Astrocyte of the spinal cord (primary cell): ENCODE measurements at places on chromosomes 7 and 10.

GRCh38 chr10:95477175-95477520 lies 84.0 kb downstream of the SORBS1 start:
- DNase-seq, result no peak

DNA sequence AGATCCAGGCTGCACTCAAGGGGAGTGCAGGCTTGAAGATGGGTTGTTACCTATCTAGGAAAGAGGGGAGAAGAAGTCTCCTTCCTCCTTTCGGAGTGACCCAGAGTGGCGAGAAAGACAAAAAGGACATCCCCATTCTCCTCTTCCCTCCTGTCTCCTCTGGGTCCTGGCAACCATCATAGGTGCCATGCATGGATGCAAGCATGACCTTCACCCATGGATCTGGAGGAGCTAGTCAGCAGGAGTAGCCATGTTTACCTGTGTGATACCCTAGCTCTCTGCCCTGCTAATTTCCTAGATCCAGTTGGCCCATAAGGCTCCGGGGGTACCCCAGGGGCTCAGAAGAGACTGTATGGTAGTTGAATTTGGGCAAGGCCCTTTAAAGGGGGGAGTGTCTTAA lies 17.2 kb upstream of the CROT start:
- DNase-seq, result peak; percentile 39

DNA sequence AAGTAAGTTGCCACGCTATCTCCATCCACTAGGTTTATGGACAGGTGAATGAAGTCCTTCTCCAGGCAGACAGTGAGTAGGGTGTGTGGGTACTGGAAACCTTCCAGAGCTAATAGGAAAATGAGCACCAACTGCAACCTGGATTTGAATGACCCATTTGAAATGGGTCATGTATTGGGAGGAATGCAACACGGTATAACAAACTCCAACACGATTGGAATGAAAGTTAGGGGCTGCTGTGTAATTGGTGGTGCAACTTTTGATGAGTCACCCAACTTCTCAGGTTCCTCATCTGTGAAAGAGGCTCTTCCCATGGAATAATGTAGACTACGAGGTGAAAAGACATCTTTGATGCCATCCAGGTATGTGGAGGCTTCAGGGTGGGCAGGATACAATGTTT lies 241.4 kb upstream of the PODXL start:
- DNase-seq, result no peak

GRCh38 chr7:147145194-147145593 lies 1028.6 kb downstream of the CNTNAP2 start:
- no peak for DNase-seq

GRCh38 chr7:2803755-2804154 lies 40.4 kb downstream of the GNA12 start:
- DNase-seq, result no peak

GRCh38 chr10:47127188-47127785 lies 172.7 kb upstream of the GDF10 start:
- DNase-seq, result no peak

DNA sequence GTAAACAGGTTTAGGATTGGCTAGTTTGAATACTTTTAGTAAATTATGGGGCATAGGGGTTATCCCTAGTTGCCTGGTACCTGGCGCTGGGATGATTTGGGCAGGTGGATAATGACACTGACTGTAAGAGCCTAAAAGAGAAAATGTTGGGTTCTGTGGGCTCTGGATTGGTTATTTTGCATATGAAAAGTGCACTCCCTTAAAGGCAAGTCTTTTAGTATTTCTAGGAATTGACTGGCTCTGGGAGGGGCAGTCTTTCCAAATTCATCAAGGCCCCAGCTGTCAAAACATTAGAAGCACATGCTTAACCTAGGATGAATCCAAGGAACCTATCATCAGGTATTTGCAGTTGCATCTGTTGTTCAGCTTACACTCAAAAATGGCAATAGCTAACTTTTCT lies 454.6 kb upstream of the SORCS1 start:
- DNase-seq, result no peak

GRCh38 chr10:114545071-114545470 lies 113.0 kb downstream of the ABLIM1 start:
- no peak for DNase-seq

GRCh38 chr7:12637328-12637727 lies 50.1 kb upstream of the ARL4A start:
- no peak for DNase-seq

GRCh38 chr10:75430000-75430763 lies 1.2 kb upstream of the LRMDA start:
- no peak for DNase-seq

DNA sequence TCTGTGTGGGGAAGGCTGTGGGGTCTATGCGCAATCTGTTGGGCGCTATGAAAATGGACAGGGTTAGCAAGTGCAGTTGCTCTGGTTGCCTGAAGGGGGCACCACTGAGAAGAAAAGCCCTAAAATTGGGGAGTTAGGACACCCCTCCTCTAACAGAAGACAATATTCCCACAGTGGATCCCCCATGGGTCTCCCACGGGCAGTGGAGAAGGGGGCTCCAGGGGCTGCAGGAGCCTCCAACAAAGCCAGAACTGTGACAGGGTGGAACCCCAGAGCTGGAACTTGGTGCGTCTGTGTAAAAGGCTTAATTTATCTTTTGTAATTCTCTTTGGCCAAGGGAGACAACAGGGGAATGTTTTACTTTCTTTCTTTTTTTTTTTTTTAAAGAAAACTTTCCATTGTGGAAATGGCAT lies 12.5 kb upstream of the COL13A1 start:
- peak; percentile 62 for DNase-seq

DNA sequence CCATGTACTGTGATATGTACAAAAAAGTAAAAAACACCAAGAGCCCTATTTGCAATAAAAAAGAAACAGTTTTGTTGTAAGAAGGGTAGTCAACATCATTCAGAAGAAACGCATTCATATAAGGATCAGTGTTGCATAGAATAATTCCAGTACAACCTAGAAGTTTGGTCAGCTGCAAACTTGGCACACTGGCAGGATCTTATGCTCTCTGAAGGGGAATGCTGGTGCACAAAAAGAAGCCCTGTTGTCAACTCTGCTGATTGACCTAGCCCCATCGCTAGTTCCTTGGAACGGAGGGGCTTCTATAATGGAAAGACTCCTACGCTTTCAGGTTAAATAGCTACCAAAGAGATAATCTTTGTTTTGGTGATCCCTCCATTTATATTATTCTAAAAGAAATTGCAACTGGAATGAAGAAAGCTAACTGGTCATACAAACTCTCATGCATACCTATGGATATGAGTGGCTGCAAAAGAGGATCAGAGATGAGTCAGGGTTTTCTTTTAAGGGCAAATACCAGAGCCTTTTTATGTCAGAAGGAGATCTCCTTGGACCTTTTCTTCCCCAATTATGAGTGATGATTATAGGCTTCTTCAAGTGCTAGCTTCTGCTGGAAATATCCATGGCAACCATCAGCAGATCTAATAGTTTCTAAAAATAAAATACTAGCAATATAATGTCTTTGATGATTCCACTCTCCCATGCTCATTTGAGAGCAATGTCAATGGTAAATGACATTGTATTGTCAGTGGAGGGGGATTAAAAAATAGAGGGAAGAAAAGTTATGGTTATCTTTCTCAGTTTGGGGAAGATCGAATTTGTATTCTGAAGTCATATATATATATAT lies 312.4 kb upstream of the CACNA2D1 start:
- peak; percentile 47 for DNase-seq

DNA sequence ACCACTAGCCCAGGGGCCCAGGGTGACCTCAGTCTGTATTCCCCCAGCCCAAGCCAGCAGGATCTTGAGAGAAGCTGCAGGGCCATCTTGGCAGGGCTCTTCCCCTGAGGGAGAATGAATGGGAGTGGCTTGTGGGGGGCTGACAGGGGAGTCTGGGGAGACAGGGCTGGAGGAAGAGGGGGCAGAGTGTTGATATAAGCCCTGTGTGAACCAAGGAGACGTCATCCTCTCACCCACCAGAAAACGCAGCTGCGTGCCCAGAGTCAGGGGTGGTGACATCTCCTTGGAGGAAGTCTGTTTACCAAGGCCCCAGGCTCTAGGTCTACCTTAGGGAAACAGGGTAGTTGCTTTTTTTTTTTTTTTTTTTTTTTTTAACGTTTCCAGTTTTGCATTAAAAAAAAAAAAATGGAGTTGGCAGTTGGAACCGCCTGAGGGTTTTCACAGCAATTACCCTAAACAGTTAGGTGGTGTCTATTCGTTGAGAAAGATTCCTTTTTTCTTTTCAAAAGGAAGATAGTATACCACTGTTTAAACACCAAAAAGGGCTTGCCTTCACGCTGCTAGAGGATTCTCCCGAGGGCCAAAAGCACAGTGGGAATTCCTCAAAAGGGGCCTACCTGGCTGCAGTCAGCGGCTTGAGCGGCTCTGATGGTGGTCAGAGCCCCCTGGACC lies 113.8 kb downstream of the PRPF18 start:
- DNase-seq, result no peak

DNA sequence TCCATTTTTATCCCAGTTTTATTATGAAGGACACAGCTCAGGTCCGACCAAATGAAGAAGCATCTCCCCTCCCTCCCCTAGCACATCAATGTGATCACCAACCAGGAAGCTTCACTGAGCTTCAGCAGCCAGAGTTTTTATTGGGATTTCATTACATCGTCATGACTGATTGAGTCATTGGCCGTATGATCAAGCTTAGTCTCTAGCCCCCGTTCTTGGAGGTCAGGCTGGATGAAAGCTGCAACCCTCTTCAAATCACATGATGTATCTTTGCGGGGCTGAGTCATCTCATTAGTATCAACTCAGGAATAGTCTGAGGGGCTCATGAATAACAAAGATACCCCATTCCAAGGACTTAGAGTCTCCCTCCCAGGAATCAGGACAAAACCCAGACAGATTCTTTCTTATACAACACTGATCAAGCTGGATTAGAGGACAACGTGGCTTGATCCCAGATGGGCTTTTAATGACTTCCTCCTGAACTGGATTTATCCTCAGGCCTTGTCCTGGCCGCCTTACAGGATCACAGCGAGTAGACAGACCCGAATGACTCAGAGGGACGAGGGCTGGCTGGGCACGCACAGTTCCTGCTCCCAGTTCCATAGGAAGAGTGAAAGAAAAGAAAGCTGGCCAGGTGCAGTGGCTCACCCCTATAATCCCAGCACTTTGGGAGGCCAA lies 14.5 kb downstream of the LIMK1 start:
- peak; percentile 95 for DNase-seq

DNA sequence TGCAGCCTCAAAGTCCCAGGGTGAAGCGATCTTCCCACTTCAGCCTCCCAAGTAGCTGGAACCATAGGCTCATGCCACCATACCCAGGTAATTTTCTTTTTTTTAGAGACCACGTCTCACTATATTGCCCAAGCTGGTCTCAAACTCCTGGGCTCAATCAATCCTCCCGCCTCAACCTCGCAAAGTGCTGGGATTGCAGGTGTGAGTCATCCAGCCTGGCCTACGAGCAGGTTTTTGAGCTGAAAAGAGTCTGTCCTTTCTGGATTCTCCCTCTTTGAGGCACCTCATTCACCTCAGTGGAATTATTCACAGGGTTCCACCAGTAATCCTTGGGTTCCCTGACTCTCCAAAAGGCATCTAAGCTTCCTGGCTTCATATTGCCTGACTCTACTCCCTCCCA lies 7.6 kb upstream of the LEP start:
- DNase-seq, result no peak

DNA sequence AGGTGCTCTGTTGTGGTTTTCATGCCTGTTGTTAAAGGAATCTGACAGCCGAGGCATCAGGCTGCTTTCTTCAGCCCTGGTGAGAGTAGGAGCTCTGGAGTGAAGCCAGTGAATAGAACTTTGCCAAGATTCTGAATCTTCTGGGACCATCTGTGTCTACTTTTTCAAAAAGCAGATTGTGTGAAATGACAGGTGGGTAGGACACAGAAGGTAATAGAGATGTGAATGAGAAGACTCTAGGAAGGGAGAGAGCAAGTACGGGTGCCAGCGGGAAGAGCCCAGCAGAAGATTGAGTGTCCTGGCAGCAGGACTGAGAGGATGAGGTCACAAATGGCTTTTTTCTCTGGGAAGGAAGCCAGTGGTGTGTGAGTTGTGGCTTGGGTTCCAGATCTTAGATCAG lies 429.2 kb downstream of the SDK1 start:
- peak; percentile 72 for DNase-seq

DNA sequence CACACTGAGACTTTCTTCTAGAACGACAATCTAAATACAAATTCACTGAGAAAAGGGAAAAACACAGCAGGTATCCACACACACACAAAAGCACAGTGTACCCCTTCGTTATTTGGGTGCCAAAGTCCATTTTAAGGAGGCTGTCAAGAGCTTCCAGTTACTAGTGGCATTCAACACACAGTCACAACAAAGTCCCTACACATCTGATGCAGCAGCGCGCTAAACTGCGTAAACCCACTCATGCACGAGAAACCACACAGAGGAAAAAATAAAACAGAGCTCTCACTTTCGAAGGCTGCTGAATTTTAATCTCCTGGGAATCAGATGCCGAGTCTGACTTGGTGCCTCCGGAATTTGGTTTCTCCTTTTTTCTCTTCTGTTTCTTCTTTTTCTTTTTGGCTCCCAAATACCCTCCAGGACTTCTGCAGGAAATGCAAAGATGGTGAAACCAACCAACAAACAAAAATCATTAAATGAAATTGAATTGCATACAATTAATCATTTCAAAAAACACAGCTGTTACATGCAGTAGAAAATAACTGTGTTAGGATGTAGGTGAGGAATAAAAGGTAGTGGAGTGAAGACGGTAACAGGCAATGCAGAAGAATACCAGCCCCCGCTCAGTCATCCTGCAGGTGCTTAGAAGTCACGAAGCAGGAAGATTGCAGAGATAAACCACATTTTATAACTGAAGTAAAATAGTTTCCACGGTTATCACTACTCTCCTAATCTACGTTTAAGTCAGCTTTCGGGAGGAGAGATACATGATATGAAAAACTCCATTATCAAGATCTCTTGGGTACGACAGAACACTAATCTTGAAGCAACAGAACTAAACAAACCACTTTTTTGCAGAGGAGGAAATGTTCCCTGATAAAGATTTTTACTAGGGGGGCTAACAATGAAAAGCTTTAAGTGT lies 27.1 kb downstream of the NMT2 start:
- DNase-seq, result peak; percentile 39

DNA sequence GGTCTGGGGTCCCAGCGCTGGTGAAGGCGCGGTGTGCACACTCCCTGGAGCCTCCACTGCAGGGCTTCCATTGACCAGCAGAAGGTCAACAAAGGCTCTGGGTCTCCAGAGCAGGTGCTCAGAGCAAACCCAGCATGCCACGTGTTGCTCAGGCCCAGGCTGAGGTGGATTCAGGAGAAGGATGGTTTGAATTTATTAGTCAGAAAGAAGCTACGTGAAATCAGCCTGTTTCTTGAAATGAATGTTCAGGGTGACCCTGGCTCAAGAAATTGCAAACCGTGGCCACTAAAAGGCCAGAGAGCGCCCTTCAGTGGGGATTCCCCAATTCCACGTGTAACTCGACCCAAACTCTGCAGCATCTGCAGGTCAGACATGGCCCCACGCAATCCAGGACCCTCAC lies 82.7 kb upstream of the PFKP start:
- DNase-seq, result no peak
